B cell (primary cell): ENCODE measurements at places on chromosomes 5 and 9.

DNA sequence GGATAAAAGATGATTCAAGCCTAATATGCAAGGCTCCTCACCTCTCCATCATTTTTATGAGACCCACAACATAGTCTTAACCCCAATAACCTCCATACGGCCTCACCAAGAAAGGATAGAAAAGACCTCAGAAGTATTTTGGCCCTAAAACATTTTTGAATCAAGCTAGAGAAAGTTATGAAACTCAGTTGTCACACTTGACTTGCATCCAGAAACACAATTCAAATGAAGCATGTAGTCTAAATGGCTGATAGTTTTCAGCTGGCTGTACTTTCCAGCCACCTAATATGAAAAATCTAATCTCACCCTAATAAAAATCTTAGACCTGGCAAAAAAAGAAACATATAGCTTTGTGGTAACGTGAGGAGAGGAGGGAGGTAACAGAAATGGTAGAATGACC lies 116.1 kb downstream of the ARL15 start:
- no peak for DNase-seq

- no peak for DNase-seq
Observed at GRCh38 chr5:162067655-162068411, at the start of gene GABRG2. GABRG2 (plus strand) TSS chr5:162067773; CDS start chr5:162068000, 227 bp downstream.

- no peak for DNase-seq
Observed at GRCh38 chr5:60700416-60700757, 421 bp upstream of the DEPDC1B start.

- no peak for DNase-seq
Observed at GRCh38 chr5:175737481-175737880, 79.6 kb downstream of the HRH2 start.

DNA sequence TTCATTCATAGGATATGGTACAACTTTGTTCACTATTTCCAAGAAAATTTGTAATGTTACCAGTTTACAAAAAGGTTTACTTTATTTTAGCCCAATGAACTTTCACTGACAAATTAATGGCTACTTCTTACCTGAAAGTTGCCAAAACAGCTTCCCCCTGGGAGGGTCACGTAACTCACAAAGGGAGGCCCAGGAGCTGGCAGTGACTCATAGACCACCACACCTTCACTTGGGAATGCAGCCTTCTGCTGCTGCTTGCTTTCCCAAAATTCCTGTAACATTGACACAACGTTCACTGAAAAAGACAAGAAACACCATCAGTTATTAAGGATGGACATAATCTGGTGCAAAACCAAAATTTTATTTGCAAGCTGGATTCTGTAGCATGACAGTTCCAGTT lies 18.1 kb downstream of the LIX1 start:
- DNase-seq = no peak

DNA sequence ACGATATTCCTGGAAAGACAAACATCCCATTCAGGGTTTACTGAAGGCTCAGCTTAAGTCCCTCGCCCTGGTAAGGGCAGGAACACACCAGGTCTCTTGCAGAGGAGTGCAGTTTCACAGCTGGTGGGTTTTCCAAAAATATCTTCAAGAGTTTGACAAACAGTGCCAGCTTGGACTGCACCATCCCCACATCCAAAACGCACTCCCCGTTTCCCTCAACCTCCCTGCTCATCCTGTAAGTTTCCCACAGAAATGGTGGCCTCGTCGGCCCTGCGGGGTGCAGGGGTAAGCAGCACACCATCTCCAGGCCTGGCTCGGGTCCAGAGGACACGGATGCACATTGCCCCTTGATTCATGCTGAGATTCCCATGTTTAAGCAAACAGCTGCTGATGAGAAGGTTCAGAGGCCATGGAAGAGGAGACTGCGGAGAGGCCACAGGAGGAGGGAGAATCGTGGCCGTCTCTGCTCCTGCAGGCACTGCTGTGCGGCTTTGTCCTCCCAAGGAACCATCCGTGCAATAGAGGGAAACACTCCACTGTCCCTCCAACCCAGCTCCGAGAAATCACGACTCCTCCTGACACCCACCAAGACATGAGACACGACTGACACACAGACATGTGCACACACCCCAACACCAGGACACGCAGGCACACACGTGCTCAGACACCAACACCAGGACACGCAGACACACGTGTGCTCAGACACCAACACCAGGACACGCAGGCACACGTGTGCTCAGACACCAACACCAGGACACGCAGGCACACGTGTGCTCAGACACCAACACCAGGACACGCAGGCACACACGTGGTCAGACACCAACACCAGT lies 24.0 kb upstream of the SLC12A7 start:
- no peak for DNase-seq

DNA sequence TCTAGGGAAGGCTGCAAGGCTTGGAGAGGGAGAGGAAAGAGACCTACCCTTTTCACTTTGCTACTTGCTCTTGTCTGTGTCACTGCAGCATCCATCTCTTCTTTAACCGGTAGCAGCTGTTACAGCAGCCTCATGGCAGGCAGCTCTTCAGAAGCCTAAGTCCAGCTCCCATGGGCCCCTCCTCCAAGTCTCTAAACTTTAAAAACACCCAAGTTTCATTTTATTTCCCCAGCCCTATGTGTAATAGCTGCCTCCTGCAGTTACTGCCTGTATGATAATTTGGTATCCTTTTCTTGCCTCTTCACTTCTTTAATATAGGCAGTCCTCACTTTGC lies 313.1 kb upstream of the PIK3R1 start:
- DNase-seq = no peak

- no peak for DNase-seq
Observed at GRCh38 chr5:7261049-7261448, 134.9 kb upstream of the ADCY2 start.

GRCh38 chr9:2241461-2241835 lies 226.3 kb downstream of the SMARCA2 start:
- no peak for DNase-seq

DNA sequence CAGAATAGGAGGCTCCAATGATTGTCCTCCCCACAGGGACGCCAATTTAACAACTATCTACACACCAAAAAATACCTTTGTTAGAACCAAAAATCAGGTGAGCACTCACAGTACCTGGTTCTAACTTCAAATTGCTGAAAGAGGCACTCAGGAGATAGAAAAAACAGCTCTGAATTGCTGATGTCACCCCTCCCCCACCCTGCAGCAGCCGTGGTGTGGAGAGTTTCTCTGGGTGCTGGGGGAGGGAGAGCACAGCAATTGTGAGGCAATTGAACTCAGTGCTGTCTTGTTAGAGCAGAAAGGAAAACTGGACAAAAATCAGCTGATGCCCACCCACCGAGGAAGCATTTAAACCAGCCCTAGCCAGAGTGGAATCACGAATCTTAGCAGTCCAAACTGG lies 41.8 kb downstream of the TNFSF8 start:
- DNase-seq = no peak
